ENCODE measurements at places on chromosomes 4 and X.
A peak's percentile ranks its signal among the peaks of the same experiment; 100 is the strongest.

- no peak for DNase-seq
Observed at GRCh38 chrX:24513416-24513815, 48.3 kb downstream of the PDK3 start.

GRCh38 chr4:143356493-143356892 lies 19.8 kb downstream of the GAB1 start:
- DNase-seq = no peak

DNA sequence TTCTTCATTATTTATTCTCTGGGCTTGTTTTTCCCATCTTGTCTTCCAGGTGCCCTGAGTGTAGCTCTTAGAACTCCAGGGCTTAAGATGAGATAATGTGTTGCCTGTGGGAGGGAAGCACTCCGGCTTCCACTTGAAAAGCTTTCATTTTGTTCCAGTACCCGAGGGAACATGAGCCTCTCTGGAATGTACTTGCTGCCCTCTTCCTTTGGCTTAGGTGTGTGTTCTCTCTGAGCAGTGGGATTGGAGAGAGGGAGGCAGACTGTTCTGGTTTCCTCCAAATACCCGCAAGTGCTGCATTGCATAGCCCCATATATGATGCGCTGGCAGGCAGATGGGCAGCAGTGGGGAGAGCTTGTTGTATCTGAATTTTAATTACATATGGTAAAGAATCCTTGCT lies 861 bp upstream of the DTHD1 start:
- DNase-seq = no peak

DNA sequence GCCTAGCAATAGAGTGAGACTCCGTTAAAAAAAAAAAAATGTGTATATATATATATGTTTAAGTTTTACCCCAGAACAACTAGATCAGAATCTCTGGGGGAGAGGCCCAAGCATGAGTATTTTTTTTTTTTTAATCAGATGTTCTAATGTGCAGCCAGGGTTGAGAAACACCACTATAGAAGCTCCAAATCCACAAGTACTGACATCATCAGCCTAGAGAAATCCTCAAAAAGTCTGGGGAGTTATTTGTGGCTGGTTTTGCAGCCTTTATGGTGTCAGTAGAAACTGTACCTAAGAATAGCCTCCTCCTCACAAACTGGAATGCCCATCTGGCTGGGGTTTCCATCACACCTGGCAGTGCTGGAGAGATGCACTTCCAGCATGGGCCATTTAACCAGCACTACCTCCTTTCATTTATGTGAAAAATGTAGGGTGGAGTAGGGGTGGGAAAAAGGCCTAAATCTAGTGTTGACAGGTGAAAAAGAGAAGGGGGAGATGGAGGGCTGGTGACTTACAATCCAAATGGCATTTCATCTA lies 93.5 kb downstream of the CBLL2 start:
- no peak for DNase-seq

GRCh38 chrX:47561659-47562151 lies 700 bp downstream of the ARAF start:
- no peak for DNase-seq

DNA sequence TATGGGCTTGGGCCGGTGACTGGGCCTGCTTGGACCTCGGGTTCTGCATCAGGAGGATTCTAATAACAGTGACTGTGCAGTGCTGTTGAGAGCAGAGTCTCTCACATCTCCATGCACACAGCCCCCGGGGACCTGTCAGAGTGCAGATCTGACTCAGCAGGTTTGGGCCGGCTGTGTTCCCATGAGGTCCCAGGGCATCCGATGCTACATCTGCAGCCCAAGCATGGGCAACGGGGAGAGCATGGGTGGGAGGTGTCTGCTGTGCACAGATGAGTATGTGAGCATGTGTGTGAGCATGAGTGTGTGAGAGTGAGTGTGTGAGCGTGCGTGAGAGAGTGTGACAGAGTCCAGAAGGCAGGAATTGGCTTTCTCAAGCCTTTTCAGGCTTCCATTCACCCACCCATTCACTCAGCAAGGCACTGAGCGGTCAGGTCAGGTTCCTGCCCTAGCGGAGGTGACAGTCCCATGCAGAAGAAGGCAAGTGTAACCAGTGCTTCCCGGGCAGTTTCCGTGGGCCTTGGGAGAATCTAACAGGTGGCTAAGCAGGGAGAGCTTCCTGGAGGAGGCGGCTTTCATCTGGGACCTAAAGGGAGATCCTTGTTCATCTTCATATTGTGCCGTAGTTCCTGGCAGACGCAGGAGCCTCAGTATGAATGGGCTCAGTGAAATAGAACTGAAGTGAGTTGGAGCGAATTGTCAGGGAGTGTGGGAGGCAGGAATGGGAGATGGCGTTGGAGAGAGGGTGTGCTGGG lies 62.6 kb downstream of the SORCS2 start:
- DNase-seq = no peak

DNA sequence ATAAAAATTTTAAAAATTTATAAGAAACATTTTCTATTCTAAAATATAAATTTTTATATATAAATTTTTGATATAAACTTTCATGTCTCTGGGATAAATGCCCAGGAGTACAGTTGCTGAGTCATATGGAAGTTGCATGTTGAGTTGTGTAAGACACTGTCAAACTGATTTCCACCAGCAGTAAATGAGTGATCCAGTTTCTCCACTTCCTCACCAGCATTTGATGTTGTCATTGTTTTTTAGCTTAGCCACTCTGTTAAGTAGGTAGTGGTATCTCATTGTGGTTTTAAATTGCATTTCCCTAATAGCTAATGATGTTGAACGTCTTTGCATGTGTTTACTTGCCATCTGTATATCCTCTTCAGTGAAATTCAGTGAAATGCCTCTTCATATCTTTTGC lies 66.5 kb downstream of the MAMLD1 start:
- no peak for DNase-seq

- DNase-seq = peak; percentile 84
Observed at GRCh38 chrX:30652527-30653414, 452 bp upstream of the GK start.

DNA sequence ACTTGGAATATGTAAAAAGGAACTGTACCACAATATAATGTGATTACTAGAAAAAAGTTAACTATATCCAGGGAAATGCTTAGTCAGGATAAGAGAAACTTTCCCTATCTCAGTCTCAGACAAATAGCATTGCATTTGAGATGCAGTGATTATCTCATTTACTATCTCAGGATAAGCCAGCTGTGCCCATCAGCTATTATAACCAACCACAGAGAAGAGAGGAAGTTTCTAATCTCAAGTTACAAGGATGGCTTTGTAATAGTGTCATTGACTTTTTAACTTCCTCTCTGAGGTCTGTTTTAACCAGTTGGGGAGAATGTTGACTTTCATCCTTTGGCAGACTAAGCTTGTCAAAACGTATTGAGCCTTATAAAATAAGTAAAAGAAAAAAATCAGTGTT lies 56.5 kb downstream of the SNX25 start:
- no peak for DNase-seq

DNA sequence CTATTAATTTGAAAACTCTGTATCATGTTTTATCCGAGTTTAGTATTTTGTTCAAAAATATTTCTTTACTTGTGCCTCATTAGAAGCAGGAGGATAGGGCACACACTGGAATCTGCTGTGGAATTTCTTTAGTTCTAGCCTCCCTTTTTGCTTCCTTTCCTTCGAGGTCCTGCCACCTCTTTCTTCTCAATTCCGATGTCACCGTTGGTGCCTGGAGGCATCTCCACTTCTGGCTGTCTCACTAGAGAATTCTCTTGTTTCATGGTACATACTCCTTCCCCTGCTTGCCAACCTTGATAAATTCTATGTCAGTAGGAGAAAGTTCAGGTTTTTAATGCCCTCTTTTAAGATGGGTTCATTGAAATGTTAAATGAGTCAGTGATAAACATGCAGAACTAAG lies 140.1 kb downstream of the ANK2 start:
- DNase-seq = no peak

DNA sequence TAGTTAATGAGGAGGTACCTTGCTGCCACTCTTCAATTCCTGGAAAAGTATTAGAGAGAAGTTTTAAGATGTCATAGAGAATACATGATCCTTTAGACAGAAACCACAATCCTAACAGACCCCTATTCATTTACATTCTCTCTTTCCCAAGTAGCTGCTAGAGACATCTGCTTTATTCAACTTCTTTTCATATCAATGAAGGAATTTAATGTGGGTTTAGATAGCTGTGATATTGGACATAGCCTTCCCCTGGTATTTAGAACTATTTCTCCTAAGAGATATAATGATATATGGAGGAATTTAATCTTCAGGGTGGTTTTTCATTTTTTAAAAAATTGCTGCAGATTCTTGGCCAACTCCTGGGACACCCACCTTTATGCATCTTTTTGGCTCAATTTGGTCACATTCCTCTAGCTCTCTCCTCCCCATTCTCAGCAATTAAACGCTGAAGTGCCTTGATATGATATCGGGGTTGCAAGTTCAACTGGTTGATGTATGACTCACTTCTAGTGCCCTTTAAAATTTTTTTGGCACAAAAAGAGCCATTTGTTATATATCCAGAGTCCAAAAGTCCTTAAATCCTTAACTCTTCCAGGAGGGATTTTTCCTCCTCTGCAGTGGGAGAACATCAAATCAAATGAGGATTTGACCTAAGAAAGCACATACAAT lies 57.6 kb downstream of the DOCK11 start:
- no peak for DNase-seq

- no peak for DNase-seq
Observed at GRCh38 chr4:33422656-33423055, 2702.5 kb downstream of the PCDH7 start.

GRCh38 chrX:123060986-123061385 lies 123.1 kb upstream of the GRIA3 start:
- no peak for DNase-seq

- DNase-seq = no peak
Observed at GRCh38 chrX:55490974-55491373, 1.3 kb upstream of the USP51 start.

GRCh38 chr4:123817025-123817688 lies 420.6 kb downstream of the SPRY1 start:
- no peak for DNase-seq

DNA sequence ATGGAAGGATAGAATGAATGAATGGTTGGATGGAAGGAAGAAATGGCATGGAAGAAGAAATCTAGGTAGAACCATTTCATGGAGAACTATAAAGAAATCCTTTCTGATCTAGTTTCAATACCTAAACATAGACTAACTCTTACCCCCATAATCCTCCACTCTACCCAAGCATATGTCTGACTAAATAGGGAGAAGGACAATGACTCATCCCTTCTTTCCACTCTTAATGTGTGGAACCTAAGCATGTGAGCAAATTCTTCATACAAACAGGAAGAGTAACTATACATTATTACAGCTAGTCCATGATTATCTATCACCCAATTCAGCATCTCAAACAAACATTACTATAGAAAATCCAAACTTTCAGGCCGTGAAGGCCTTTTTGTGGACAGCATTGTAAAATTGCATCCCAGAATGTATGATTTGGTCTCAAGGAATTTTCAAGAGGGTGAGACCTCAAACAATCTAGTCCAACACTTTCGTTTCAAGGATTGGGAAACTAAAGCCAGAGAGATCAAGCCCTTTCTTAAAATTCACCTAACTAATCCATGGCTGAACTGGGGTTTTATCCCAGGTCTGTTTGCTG lies 11.2 kb downstream of the C1QTNF7 start:
- no peak for DNase-seq

- no peak for DNase-seq
Observed at GRCh38 chr4:38152305-38152704, 192.1 kb downstream of the PTTG2 start.

DNA sequence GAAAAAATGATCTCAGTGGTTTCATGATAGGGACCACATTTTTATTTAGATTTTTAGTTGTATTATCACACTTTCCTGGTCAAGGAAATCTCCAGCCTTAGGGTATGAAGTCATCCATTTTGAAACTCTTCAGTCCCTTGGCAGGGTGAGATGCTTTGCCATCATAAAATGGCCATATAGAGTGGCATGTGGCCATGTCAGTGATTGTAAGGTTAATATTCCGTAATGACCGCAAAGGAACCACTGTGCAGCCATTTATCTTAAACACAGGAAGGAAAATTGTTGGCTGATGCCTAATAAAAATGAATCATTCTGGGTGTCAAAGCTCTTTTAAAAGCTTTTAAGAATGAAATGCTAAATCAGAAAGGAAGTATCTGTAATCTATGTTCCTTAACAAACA lies 35.6 kb downstream of the COMMD8 start:
- no peak for DNase-seq

GRCh38 chrX:19156186-19156585 lies 33.9 kb upstream of the ADGRG2 start:
- no peak for DNase-seq

DNA sequence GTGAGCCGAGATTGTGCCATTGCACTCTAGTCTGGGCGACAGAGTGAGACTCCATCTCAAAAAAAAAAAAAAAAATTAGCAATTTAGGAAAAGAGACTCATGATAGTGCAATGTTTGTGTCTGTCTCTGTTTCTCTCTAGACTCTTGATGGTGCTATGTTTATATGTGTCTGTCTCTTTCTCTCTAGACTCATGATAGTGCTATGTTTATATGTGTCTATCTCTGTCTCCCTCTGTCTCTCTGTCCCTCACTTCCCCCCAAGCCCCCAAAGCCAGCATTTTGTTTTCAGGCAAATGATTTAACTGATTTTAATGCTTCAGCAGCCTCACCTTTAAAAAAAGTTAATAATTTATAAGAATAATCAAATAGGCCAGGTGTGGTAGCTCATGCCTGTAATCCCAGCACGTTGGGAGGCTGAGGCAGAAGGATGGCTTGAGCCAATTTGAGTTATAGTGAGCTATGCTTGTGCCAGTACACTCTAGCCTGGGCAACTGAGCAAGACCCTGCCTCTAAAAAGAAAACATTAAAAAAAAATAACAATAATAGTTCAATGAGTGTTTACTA lies 6.9 kb downstream of the MOB1B start:
- no peak for DNase-seq

DNA sequence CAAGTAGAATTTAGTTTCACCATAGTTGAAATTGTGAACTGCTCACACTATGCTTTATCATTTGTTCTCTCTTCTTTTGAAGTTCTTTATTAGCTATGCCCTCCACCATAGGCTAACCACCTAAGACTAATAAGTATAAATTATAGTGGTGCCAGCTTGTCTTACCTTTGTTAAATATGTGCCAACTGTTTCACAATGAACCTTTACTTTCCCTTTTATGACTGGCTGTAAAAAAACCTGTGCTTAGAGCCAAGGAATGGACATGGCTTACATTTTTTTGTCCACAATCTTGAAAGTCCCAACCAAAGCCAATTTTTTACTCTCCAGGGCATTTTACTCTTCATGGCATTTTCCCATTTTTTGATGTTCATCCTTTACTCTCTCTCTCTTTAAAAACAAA lies 123.5 kb upstream of the LEF1 start:
- no peak for DNase-seq

DNA sequence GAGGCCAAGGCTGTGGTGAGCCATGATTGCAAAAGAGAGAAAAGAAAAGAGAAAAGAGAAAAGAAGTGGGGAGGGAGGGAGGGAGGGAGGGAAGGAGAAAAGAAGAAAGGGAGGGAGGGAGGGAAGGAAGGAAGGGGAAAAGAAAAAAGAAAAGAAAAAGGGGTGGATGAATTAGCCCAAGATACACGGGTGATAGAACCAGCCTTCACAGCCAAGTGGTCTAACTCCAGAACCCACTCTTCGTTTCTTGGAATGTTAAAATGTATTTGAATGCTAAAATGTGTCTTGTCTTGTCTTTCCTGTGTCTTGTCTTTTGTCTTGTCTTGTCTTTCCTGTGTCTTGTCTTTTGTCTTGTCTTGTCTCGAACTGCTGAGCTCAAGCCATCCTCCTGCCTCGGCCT lies 13.1 kb downstream of the CCNQ start:
- no peak for DNase-seq
